ENCODE measurements at places on chromosomes 11 and 22. TPM values are rescaled to one million over a fixed set of nuclear protein-coding genes. Genes with fewer than 3 reads are reported as not detected.

The MS4A6A gene
- not detected for total RNA-seq

The MRGPRE gene
- total RNA-seq = not detected

GRCh38 chr11:131909426-131910177, 539.2 kb downstream of the NTM start:
- no peaks in the 10 kb centered on the region for H3K36me3 ChIP-seq
- H3K27ac ChIP-seq = no peak overlapping the region
- no peaks in the 10 kb centered on the region for H3K4me1 ChIP-seq
- H3K4me3 ChIP-seq = no peak overlapping the region
- H3K27me3 ChIP-seq = no peaks in the 10 kb centered on the region

DNA sequence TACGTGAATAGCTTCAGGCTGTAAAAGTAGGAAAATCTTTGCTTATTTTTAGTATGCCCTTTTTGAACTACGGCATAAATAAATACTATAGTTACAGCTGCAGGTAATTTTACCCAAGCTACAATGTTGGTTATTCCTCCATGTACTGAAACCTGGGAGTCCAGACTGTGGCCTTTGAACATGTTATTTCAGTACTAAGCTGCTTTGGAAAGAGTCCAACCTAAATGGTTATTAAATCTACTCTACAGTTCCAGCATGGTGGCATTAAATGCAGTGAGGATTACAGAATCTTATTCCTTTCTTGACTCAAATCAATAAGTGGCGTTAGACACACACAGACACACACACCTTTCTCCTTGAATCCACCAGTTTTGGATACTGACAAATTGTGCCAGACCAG, 165.1 kb downstream of the MSANTD4 start:
- H3K27me3 ChIP-seq = no peaks in the 10 kb centered on the region
- H3K36me3 ChIP-seq = no peaks in the 10 kb centered on the region
- H3K27ac ChIP-seq = no peak overlapping the region
- H3K4me3 ChIP-seq = no peak overlapping the region
- DNase-seq = no peak
- H3K4me1 ChIP-seq = no peaks in the 10 kb centered on the region

GRCh38 chr22:38881997-38882879, 10.2 kb upstream of the CBX6 start:
- DNase-seq = no peak
- H3K27ac ChIP-seq = no peak overlapping the region
- no peaks in the 10 kb centered on the region for H3K4me1 ChIP-seq
- no peak overlapping the region for H3K4me3 ChIP-seq

- peaks cover 62% of the 10 kb centered on the region for H3K4me1 ChIP-seq
- H3K4me3 ChIP-seq = peak overlapping the region; percentile 76
Measured at GRCh38 chr22:50469377-50470305, 5.2 kb downstream of the SBF1 start.

DNA sequence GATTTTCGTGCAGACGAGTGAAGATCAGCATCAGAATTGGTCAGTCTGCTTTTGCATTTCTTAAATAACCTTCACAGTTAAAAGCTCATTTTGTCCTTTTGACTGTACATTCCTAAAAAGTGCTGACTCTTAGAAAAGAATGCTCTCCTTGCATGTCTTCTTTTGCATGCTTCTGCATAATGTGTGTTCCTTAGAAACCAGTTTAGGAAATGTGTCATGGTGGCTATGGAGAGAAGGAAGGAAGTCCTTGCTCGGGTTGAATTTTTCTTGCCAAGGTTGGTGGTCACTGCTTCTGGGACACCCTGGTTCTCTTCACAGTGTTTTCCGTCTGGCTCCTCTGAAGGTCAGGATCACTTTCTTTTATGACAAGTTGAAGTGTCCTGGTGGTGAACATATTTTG, 6.8 kb downstream of the AP2A2 start:
- no peaks in the 10 kb centered on the region for H3K36me3 ChIP-seq
- H3K27me3 ChIP-seq = no peaks in the 10 kb centered on the region
- no peak for DNase-seq
- H3K4me3 ChIP-seq = no peak overlapping the region
- H3K27ac ChIP-seq = no peak overlapping the region
- H3K4me1 ChIP-seq = peaks cover 5% of the 10 kb centered on the region

GRCh38 chr11:78212586-78213371, 24.1 kb downstream of the USP35 start:
- no peak overlapping the region for H3K4me3 ChIP-seq
- no peaks in the 10 kb centered on the region for H3K36me3 ChIP-seq
- H3K27me3 ChIP-seq = no peaks in the 10 kb centered on the region
- DNase-seq = no peak
- no peaks in the 10 kb centered on the region for H3K4me1 ChIP-seq

All from Karpas-422 (cell line).